ENCODE measurements at places on chromosomes 2 and 18.

DNA sequence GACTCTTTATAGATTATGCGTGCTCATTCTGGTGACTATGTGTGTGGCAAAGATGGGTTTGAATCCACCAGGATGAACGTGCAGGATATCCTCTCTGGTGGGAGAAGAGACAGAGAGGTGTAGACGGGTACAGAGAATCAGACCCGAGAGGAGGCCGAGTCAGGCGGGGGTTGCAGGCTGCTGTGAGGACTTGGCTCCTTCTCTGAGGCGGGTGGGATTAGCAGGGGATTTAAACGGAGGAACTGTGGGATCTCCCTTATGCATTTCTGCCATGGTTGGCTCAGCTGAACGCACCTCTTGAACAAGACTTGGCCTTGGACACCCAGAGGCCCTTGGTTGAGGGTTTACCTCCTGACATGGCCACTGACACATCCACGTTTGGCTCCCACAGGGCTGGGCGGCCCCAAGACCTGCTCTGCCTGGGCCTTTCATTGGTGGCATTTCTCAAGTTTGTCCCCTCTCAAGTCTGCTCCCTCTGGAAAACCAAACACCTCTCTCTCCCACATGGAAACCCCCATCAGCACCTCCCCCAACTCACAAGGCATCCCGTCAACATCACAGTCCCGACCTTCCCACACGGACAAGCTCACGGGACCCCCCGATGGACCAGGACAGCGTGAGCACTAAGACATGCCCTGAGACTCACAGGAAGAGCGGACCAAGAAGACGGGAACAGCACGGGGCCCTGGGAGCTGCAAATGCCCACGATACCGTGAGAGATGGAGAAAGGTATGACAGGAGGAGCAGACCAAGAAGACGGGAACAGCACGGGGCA lies 158.3 kb downstream of the RTP5 start:
- no peak for DNase-seq

GRCh38 chr2:137521653-137522619 lies 442.3 kb upstream of the HNMT start:
- DNase-seq: no peak

GRCh38 chr2:3467654-3468053 lies 51.7 kb downstream of the ADI1 start:
- DNase-seq: no peak

DNA sequence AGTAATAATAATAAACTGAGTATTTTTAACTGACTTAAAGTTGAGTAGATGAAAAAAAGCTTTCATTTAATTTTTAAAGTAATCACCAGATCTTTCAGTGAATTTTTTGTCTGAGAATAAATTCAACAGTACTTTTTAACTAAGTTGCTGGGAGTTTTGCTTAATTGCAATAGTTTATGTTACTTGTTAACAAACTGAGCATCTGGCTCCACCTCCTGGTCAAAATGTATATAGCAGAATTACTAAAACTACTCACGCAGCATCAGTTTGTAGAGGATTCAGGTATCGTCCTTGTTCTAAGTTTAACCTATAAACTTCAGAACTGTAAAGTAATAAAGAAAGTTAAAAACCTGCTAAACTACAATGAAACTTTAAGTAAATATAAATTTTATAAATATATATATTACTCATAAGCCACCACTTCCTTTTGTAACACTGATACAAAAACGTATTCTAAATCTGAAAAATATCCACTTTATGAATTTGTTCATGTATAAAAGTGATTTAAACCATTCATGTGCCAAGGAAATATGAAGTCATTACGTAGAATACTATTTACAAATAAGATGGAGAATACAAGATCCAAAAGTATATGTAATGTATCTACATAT lies 21.3 kb downstream of the NOL10 start:
- no peak for DNase-seq

- no peak for DNase-seq
Observed at GRCh38 chr2:178927173-178927572, 120.0 kb upstream of the TTN start.

DNA sequence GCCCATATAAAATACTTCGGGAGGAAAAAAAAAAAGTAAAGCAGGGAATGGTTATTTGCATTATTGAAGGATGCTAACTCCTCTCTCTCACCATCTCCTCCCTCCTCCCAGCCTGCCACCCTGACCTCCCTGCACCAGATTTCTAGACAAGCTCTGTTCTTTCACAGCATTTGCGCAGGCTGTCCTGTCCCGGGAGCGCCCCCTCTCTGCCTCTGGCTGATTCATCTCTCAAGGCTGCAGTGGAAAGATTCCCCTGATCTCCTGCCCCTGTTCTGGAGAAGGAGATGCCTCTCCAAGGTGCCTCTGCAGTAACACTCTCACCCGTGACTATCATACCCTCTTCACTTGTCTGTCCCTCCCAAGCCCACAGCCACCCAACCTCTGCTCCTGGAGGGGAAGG lies 38.5 kb downstream of the COL4A4 start:
- DNase-seq: no peak

DNA sequence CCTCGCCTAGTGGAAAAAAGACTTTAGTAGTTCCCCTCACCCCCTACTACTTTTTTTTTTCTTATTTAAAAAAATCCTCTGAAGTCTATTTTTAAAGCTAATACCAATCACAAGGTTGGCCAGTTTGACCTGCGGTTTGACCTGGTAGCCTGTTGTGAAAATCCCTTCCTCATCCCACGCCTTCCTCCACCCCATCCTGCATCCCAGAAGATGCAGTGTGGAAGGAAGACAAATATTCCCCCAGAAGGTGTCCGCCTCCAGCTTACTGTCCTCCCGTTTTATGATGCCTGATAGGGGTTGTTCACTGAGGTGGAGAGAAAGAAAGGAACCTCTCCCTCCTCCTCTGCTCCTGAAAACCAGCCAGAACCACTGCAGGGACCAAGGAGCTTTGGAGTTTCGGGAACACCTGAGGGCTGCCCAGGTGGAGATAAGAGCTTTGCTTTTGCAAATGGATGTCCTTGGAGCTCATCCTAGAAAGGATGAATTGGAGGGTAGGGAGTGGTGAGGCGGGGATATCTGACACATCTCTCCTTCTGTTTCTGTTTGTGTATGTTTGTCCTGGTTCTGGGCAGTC lies 909 bp downstream of the ATP6V1C2 start:
- DNase-seq: no peak

DNA sequence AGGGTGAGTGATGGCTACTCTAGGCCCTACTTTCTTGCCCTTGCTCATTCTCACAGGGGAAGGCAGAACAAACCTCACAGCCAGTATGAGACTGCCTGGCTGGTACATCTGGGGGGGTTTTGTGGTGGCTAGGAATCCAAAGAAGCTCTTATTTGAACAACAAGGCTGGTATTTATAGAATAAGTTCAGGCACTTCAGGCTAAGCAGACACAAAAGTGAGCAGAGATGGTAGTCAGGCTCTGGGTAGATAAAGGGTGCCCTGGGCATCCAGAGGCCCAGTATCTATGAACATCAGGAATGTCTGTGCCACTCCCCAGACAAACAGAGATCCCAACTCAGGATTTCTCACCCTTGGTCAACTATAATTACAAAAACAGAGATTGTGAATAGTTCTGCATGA lies 57.2 kb upstream of the RTN4 start:
- DNase-seq: no peak
